ENCODE measurements at places on chromosomes 13 and 19.

DNA sequence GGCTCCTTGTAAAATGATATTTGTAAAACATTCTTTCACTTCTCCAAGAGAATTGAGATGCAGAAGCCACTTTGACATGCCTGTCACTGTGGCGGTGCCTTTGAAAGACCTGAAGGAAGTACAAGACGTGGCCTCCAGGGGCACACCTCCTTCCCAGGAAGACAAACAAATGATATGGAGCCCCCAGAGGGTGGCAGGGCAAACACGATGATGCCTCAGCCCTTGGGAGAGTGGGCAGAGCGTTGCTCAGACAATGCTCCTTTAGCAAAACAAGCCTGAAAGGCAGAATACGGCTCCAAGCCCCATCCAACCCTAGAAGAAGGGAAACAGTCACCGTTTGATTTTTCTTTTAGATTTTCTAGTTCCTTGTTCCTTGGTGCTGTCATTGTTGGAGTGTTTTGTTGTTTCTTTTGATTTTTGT is 9.2 kb upstream of the ATP12A start:
- peak; percentile 55 for DNase-seq

- DNase-seq, result no peak
Measured at GRCh38 chr13:27979001-27979643, 9.4 kb downstream of the URAD start.

DNA sequence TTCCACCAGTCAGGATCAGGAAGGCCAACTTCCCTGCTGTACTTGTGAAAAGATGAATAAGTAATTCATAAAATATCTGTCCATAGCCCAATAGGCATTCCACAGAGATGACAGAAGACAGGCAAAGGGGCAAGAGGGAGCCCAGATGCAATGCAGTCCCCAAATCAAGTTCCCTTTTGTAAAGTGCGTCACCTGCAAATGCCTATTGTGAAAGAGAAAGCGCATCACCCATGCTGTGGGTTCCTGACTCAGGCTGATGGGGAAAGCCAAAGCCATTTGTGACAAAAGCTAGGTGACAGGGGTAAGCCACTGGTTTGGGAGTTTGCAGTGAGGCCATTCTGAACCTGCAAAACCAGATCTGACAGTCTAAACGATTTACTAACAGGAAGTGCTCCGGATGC is 157.5 kb upstream of the ZNF536 start:
- DNase-seq, result peak; percentile 73

- DNase-seq, result no peak
Measured at GRCh38 chr13:80664950-80665349, 324.0 kb upstream of the SPRY2 start.

DNA sequence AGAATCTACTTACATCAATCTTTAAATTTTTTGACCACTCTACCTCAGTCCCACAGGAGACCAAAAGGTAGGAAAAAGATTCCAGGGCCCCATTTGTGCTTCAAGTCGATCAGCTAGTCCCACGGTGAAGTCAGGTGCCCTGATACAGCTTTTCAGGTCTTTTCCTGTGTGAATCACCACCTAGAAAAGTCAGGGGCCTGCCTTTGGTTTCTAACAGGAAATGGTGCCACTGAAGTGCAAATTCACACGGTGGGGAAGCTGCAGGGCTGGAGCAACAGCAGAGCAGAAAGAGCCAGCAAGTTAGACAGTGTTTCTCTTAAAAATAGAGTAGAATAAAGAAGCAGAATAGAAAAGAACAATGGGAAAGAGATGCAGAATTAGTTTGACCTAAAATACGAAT is 107.5 kb downstream of the KLF12 start:
- DNase-seq, result peak; percentile 88

DNA sequence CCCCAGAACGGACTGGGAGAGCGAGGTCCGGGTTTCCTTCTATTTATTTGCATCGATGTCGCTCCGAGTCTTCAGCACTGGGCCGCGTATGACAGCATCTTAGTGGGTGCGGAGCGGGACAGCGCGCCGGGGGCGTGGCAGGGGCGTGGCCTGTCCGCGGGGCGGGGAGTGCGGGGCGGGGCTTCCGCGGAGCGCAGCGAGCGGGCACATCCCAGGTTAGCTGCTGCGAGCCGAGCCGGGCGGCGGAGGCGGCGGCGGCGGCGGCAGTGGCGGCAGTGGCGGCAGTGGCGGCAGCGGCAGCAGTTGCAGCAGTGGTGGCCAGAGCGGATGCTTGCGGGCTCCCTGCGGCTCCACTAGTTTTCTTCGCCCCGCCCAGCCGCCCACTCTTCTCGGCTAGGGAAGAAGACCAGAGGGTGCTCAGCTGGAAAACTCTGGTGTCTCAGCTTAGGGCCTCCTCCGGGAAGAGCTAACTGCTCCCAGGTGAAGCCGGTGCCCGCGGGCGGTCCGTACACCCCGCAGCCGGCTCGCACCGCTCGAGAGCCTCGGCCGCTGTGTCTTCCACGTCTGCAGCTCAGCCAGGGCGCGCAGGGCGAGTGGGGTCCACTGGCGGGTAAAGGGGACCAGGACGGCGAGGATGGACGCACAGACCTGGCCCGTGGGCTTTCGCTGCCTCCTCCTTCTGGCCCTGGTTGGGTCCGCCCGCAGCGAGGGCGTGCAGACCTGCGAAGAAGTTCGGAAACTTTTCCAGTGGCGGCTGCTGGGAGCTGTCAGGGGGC is at the start of gene GPC5:
GPC5 (plus strand) TSS at position 209 of the 776 bp plus-strand sequence.
- DNase-seq, result peak; percentile 83

- DNase-seq, result no peak
Measured at GRCh38 chr13:111594606-111595005, 274.2 kb downstream of the TEX29 start.

- no peak for DNase-seq
Measured at GRCh38 chr19:47702671-47703070, 10.6 kb upstream of the EHD2 start.

DNA sequence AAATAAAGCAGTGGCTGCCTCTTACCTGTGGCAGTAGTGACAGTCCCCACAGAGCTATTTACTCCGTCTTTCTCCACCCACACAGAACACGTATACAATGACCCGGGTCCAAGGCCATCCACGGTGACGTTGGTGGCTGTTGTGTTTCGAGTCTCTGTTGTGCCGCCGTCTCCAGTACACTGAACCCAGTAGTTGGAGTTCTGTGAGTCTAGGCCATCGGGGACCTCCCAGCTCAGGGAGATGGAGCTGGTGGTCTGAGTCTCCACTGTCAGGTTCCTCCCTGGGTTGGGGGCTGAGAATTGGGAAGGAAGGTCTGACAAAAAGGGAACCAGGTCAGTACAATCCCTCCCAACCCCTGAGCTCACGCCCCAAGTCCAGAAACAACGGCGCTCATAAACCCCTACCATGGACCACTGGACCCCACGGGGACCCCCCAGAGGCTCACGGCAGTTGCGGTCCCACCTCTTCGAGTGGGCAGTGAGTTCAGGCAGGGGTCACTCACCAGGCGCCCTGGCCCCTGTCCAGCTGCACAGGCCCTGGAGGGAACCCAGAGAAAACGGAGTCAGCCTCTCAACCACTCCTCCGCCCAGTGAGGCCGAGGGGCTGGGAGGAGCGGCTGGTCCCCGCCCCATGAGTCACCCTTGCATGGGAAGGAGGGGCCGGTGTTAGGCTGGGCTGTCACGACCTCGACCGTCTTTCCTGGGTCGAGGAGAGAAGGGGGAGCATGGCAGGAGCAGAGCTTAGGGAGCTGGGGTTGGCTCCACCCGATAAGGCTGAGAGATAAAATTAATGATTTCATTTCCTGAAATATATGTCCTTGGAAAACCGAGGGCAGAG is 2.4 kb downstream of the PTPRH start:
- peak; percentile 71 for DNase-seq

DNA sequence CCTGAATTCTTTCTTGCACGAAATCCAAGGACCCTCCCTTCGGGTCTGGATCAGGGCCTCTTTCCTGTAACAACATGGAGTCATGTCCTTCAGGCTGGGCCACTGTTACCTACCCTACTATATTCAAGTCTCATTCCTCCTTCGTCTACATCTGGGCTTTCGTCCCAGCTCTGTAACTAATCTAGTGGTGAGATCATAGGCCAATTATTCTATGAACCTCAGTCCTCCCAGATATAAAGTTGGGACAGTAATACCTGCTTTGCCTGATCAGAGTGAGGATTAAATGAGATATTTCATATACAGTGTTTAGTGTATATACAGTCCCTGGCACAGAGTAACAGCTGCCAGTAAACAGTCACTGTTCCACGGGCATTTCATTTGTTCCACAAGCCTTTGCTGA is 48.3 kb upstream of the ATP12A start:
- DNase-seq, result no peak

DNA sequence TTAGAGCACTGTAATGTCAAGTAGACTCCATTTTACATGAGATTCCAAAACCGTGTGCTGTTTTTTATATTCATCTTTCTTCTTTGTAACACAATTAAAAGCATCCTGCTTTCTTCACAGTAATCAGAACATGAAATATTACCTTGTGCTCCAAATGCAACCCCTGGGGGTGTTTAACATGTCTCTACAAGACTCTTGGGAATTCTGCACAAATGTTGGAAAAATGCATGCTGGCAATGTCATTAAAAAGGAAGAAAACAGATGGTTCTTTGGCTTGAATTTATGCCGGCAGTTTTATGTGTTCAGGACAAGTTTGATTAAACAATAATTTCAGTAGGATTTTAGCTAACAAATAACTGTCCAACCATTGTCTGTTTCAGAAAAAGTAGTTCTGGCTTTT is 159.1 kb downstream of the LIG4 start:
- DNase-seq, result no peak

- DNase-seq, result no peak
Measured at GRCh38 chr13:27536361-27537101, 83.8 kb downstream of the LNX2 start.

DNA sequence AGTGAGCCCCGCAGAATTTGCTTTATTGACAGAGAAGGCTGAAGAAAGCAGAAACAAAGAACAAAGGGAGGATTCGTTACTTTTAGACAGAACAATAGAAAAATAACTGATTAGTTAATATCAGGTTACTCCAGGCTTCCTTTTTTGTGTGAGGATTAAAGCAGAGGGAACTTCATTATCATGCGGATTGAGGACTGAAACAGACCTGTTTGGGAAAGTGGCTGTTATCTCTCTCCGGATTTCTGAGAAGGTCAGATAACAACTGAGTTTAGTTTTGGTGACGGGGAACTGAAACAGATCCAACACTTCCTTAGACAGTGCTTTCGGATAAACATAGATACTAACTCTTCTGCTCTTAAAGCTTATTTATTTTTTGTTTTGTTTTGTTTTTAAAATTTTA is 246.4 kb upstream of the ZNF507 start:
- no peak for DNase-seq

GRCh38 chr19:53960886-53961285 is 1.9 kb upstream of the CACNG8 start:
- DNase-seq, result no peak

DNA sequence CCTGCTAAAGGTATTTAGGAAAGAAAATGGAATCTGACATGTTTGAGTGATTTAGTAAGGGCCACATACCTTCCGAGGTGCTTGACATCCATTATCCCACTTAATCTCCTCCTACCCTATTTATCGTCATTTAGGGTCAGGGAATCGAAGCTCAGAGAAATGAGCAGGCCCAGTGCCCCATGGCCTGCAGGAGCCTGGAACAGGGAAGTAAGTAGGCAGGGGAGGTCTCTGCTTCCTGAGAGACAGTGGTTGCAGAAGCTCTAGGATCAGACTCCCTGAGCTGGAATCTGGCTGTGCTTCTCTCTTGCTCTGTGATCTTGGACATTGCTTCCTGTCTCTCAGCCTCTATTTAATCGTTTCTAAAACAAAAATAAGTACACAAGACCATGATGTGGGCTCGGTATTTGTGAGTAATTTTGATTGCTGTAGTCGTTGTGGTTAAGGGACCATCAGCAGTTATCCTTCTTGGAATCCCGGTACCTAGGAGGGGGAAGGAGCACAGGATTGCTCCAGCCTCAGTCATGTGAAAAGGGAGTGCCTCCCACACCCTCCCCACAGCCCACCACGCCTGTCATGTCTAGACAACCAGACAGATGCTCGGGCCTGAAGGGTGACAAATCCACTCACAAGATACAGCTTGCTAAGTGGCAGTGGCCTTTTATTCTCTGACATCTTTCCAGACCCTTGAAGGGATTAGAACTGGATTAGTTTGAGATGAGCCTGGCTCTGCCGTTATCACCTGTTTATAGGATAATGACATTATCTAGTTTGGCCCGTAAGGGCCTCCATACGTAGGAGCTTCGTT is 169.2 kb upstream of the TSHZ3 start:
- DNase-seq, result no peak

- DNase-seq, result peak; percentile 85
Measured at GRCh38 chr19:4328243-4328990, 10.2 kb downstream of the STAP2 start.

DNA sequence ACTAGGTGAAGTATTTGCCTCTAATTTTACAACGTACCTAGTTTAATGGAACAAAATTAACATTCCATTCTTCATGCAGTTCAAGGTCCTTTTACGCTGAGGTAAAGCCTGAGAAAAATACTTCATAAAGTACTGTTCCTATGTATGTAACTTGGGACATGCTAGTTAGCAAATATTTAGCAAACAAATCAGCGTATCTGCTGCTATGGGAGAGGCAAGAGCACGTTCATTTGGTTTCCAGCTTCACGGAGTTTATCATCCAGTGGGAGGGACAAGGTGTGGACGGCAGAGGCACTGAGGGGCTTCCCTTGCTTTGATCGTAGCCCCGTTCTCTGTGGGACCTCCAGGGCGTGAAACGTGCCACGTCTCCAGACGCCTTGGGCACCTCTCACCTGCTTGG is 248.8 kb downstream of the IRS2 start:
- DNase-seq, result no peak

GRCh38 chr13:43872181-43872580 is 7.4 kb downstream of the CCDC122 start:
- no peak for DNase-seq

DNA sequence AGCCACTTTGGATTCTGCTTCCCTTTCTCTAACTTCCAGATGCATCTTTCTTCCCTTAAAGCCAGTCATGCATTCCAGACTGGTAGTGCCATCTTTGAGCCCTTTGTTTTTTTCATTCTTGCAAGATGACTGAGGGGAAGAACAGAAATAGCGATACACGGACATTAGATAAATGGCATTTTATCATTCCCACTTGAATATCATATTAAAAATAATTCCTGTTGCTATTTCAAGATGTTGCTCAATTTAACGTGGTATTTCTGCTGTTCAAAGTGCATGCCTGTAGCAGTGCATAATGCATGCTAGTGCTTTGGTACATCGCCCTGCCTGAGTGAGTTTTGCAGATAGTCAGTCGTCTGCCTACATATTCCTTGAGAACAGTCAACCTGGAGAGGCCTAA is 140.6 kb upstream of the FRY start:
- DNase-seq, result no peak

Measured in Karpas-422 (cell line).